ENCODE measurements at places on chromosomes 4 and X.

- no peak for DNase-seq
These were observed 22.7 kb downstream of the DYNLT3 start for GRCh38 chrX:37824491-37825214.

DNA sequence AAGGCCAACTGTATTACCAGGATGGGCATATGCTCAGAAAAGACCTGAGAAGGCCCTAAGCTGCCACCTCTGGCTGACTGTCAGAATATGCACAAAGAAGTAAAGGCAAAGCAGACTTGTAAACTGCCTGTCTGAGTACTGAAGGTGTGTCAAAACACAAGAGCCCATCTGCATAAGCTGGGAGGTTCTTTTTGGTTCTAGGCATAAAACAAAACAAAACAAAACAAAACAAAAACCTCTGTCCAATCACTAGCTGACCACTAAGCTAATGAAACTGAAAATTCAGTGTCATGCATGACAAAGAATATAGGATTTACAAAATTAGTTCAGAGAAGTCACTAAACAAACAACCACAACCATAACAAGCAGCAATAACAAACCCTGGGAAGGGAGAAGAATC, 20.6 kb downstream of the SH3D19 start:
- DNase-seq, result no peak

DNA sequence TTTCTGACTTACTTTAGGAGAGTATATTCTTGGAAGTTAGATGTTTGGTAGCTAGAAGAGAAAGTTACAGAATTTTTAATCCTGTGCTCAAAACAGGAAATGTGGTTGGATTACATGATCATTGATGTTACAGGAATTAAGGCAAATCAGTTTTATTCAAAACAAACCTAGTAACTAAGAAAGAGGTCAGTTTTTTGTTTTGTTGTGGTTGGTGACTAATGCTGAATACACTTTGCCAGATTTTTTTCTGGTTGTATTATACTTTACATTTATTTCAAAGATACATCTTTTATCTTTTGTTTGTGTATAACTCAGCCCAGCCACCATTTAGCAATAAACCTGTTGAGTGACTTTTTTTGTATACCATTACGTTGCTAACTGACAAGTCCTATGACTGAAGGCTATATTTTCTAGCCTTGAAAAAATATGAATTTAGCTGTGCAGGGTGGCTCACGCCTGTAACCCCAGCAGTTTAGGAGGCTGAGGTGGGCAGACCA, 116.7 kb downstream of the KLHL8 start:
- no peak for DNase-seq

DNA sequence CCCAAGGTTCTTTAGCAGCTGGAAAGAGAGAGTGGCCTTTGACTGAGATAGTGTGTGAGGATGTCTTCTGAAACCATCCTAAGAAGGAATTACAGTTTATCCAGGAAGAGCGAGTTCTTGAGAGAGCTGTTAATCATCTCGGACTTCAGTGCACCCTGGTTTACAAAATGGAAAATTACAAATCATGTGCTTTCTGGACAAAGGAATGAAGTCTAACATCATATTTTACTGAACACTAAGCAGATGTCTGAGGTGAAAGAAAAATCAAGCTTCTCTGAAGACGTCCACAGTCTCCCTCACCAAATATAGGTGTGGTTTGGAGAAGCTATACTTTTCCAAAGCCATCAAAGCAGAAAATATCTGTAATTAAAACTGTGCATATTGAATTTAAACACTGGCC, 30.8 kb upstream of the CYP2U1 start:
- no peak for DNase-seq

GRCh38 chr4:1305261-1305711, 15.6 kb downstream of the MAEA start:
- DNase-seq, result no peak

DNA sequence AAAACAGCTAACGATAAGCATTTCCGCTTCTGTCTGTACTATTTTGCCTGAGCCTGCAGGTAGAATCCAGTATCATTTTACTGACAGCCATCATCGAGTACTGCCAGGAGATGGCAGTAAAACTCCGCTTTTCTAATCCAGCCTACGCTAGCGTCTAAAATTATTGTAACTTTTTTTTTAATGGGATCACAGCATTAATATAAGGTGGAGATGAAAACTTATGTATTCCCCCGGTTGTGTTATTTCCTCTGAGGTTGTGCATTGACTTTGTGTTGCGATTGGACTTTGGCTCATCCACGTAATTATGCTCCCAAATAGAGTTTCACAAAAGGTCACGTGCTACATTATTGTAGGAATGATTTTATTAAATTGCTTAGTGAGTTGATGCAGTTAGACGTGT, 248.1 kb downstream of the C4orf33 start:
- no peak for DNase-seq

DNA sequence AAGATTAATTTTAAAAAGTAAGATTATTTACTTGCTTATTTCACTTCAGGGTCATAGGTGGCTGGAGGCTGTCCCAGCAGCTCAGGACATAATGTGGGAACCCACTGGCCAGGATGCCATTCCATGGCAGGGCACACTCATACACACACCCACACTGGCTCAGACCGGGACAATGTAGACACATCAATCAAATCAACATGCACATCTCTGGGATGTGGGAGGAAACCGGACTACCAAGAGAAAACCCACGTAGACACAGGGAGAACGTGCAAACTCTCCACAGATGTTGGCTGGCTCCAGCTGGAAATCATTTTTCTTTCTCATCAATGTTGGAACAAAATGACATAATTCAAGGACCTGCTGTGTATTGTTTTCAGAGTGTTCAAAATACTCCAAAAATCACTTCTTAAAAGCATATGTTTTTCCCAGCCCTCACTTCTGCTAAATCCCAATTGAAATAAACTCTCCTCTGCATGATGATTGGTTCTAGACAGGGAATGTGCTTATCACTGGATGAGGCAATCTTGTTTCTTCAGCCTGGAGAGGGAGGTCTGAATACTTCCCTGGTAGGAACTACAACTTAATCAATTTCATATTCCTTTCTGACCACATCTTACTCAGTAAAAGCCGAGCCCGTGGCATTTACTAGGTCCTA, 18.6 kb upstream of the CPE start:
- no peak for DNase-seq

- DNase-seq, result peak; percentile 7
These were observed 437.6 kb upstream of the AGA start for GRCh38 chr4:177879851-177880250.

GRCh38 chr4:95044324-95044837, 286.6 kb downstream of the BMPR1B start:
- no peak for DNase-seq

GRCh38 chrX:40172401-40173142, 74.8 kb upstream of the BCOR start:
- DNase-seq, result no peak

GRCh38 chr4:154044742-154045485, 256.0 kb upstream of the SFRP2 start:
- no peak for DNase-seq

DNA sequence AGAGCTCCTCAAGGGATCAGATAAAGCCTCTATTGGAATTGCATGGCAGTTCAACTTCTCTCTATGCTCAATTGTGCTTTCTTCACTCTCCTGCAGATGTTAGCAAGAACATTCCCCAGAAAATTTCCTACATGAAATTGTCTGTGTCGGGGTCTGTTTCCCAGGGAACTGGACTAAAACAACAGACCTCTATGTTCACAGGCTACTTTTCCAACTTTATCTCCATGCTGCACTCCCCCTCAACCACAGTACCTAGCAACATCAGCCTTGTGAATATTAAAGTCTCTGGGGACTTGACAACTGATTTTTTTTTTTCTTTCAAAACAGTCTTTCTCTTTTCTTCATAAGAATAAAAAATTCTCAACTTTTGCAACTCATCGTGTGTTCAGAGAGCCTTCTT, 1470.8 kb upstream of the ADGRL3 start:
- DNase-seq, result no peak

- no peak for DNase-seq
These were observed 189.5 kb upstream of the FAT4 start for GRCh38 chr4:125125276-125125675.

DNA sequence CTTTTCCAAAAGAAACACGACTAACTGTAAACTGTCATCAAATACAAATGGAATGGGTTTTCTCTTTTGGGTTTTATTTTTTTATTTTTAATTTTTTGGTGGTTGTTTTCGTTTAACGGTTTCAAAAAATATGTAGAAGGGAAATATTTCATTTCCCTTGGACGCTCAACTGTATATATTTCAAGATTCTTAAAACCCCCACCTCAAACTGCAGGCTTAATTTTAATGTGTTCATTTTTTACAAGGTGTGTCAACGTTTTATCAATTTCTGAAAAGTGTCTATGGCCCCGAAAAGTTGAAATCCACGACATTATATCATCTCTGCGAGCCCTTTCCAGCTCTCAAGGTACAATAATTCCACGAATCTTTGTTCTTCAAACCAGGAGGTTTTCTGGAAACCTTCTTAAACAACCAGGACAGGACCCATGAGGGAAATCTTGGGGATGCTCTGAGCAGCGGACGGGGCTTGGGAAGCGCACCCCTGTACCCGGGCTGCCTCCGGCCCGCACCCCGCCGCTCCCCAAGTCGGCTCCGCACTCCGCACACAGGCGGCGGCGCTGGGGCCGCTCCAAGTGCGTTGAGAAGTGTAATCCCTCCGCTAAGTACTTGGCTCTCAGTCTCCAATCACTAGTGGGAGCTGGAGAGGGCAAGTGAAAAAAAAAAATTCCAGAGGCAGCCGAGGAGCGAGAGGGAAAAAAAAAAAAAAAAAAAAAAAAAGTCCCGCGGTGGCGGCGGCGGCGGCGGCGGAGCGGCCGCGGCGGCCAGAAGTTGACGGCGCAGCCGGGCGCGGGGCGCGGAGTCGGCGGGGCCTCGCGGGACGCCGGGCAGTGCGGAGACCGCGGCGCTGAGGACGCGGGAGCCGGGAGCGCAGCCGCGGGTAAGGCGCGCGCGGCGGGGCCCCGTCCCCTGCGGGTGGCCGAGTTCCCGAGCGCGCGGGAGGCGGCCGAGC, at the start of gene BMPR1B:
BMPR1B (plus strand) TSS at position 764 of the 949 bp plus-strand sequence. CDS start 346,470 bp downstream, outside the sequence.
- no peak for DNase-seq

- DNase-seq, result no peak
These were observed 988.4 kb upstream of the TENM3 start for GRCh38 chr4:181254771-181255170.

- peak; percentile 44 for DNase-seq
These were observed 152.0 kb upstream of the SLC4A4 start for GRCh38 chr4:71186566-71187403.
